Stimulated activated CD4-positive, alpha-beta T cell treated with anti-CD3 and anti-CD28 coated beads, Interleukin-2, amount 100 ng/mL, for 24 hours (primary cell): ENCODE measurements at places on chromosomes 6 and 20.
A peak's percentile ranks its signal among the peaks of the same experiment; 100 is the strongest.

- peak; percentile 31 for DNase-seq
Observed at GRCh38 chr6:18503593-18504231, 116.6 kb downstream of the RNF144B start.

- DNase-seq = no peak
Observed at GRCh38 chr6:33081098-33081824, 5.5 kb downstream of the HLA-DPB1 start.

- DNase-seq = no peak
Observed at GRCh38 chr6:77926198-77926751, 273.4 kb downstream of the MEI4 start.

- no peak for DNase-seq
Observed at GRCh38 chr6:127300411-127300810, 33.7 kb downstream of the RNF146 start.

DNA sequence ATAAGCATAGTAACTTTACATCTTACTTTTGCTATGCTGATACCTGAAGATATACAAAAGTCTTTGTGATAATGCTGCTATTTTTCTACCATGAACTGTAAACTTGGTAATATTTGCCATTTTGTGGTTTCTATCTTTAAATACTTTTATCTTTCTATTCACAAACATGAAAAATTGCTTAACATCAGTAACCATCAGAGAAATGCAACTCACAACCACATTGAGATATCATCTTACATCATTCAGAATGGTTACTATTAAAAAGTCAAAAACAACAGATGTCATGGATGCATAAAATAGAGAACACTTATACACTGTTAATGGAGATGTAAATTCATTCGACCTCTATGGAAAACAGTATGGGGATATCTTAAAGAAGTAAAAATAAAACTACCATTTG lies 112.0 kb downstream of the TRDN start:
- no peak for DNase-seq

GRCh38 chr20:40962733-40963504 lies 65.7 kb upstream of the TOP1 start:
- DNase-seq = peak; percentile 76

DNA sequence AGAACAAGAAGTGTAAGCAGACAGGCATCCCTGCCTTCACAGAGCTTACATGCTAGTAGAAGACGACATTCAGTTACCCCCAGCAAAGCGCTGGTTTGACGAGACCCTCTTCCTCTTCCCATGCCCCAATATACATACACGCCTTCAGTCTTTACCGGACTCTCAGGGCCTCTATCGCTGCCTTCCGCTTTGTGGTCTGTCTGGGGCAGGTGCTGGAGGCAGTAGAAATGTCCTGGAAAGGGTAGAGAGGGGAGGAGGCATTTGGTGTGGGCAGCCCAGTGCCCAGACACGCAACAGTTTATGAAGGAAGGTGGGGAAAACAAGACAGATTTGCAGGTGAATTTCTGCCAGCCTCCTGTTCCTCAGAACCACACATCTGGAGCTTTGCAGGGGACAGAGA lies 6.0 kb downstream of the SMPD2 start:
- no peak for DNase-seq

- DNase-seq = no peak
Observed at GRCh38 chr20:24436160-24436559, 33.3 kb upstream of the SYNDIG1 start.

GRCh38 chr20:43863821-43864544 lies 50.7 kb upstream of the TOX2 start:
- DNase-seq = no peak

DNA sequence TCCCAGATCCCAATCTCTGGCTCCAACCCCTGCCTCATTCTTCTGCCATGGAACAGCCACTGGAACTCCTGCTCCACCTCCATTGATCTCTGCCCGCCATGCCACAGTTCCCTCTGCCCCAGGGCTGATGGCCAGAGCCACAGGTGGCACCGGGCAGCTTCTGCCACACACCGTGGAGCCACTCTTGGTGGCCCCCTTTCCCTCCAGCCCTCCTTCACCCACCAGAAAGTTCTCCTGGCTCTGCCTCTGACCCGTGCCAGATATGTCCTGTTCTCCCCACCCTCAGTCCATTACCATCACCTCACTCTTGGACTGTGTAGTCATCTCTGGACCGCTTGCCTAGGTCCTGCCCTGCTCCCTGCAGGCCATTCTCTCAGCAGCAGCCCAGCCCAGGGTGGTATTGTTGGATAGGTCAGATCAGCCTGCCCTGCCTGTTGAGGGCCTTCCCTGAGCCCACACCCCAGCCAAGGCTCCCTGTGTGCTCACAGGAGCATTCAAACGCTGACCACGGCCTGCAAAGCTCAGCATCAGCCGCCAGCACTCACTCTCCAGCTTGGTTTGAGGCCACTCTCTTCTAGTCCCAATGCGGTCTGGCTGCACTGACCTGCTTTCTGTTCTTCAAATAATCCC lies 16.8 kb upstream of the SYNDIG1 start:
- no peak for DNase-seq

DNA sequence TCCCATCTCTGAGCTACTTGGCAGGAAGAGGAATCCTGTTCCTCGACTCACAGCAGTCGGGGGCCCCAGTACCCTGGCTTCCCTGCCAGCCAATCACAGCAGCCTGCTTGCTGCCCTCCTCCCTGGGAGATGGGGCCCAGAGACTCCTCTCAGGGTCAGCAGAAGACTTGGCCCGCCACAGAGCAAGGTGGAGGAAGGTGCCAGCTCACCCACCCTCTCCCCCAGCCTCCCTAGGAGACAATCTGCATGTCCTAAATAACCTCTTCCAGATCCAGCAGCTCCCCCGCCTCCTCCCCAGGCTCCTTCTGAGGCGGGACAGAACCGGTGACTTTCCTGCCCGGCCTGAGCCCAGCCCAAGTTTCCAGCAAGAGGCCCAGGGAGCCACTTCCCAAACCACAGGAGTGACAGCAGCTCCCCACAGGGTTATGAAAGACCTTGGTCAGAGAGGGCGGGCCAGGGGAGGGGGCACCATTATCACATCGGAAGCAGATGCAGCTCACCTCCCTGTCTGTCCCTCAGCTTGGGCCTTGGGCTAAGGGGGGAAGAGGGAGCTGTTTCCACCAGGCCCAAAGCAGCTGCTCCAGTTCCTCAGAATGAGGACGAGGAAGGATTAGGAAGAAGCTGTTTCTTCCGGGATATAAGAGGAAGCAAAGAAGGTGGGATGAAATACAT lies 2.3 kb downstream of the CCND3 start:
- peak; percentile 65 for DNase-seq

DNA sequence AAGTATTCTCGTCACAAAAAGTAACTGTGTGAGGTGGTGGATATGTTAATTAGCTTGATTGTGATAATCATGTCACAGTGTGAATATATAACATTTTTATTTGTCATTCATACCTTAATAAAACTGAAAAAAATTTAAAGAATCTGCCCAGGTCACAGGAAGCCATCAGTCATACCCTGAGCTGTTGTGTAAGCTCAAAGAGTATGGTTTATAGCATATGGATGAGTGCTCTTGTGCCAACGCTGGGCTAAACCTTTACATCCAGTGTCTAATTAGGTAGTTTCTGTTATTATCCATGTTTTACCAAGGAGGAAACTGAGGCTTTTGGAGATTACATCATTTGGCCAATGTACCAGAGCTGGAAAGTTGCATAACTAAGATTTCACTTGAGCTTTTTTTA lies 11.4 kb downstream of the PKIG start:
- no peak for DNase-seq

DNA sequence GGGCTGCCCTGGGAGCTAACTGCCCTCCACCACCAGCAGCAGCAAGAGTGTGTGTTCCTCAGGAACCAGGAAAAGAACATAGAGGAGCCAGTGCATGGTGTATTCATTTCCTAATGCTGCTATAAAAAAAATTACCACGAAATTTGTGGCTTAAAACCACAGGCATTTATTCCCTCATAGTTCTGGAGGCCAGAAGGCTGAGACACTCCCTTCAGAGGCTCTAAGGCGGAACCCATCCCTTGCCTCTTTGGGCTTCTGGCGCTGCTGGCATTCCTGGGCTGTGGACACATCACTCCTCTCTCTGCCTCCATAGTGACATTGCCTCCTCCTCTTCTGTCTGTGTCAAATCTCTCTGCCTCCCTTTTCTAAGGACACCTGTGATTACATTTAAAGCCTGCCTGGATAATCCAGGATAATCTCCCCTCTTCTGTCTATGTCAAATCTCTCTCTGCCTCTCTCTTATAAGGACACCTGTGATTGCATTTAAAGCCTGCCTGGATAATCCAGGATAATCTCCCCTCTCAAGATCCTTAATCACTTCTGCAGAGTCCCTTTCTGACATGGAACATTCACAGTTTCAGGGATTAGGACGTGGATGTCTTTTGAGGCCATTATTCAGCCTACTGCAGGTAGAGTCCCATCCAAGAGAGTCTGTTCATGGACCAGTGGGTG lies 54.7 kb downstream of the NDUFAF5 start:
- DNase-seq = no peak

DNA sequence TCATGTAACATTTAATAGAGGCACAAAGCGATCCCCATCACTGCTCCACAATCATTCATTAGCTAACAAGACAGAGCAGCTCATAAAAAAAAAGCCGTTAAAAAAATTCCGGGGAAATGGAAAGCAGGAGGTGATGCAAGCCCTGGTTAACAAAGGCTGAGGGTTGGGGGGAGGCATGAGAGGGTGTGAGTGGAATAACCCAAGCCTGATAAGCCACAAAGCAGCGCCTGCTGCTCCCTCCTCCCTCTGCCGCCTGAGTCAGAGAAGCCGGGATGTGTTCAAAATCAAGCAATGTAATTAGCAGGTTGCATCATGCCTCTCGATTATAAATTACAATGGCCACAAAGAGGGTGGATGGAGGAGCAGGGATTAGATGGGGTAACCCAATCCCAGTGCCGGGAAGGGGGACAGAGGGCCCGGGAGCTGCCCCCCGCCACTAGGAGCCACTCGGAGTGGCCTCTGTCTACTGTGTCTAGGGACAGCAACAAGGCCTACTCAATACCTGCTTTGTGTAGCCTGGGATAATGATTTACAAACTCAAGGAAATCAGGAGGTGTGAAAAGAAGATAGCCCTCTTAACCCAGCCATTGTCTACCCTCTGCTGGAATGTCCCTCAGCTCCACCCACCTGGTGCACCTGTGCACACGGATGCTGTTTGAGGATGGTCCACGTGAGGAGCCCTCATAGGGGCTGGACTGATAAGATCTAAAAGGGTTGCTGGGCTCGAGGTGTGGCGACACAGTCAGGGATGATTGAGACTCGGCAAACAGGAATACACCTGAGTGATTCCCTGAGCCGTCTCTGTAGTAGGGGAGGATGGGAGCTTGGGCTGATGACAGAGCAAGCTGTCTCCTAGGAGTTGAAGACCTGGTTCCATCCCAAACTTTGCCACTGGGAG lies 156.9 kb downstream of the VEGFA start:
- no peak for DNase-seq

- no peak for DNase-seq
Observed at GRCh38 chr6:33373960-33374910, 17.4 kb upstream of the KIFC1 start.

DNA sequence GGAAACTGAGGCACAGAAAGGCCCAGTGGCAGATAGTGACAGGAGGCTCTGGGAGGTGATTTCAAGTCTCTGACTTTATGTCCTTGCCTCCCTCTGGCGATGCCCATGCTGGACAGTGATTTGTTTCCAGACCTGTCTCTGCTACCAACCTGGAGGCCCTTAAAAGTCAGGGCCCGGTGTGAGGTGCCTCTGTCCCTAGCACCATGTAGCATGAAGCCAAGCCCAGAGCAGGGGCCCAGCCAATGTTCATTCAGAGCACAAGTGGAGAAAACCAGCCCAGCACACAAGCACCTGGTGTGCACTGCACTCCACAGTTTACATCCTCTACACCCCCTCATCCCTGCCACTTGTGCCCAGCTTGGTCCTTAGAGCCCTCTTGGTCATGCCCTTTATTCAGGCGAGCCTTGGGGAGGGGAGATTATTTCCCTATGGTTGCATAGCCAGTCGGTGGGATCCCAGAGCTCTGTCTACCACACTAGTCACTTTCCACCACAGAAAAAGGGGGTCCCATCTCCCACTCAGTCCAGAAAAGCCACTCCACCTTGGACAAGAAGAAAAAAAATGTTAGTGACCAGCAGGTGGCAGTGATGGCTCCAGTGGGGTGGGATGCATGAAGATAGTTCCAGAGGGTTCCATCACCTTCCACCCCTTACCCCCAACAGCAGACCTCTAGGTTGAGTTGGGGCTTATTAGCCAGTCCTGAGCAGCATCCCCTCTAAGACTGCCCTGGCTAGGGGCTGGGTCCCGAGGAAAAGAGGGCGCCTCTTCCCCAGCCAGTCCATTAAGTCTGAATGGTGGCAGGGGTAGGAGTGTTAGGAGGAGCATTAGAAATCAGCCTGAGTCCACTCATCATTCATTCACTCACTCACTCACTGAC lies 30.9 kb downstream of the KIAA1755 start:
- no peak for DNase-seq

DNA sequence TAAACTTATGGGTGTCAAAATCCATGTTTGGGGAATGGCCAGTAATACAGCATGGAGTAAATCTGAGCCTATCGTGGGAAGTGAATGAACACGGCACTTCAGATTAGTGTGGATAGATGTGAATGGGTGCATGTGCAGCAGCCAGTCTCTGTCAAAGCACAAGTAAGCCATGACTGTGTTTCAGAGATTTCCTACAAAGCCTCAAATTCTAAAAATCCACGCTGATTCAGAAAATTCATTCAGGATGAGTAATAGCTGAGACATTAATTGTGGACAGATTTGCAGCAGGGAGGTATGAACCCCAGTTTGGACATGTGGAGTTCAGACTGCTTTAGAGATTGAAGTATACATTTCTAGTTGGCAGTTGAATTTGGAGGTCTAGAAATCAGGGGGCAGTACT lies 115.1 kb downstream of the QKI start:
- no peak for DNase-seq

GRCh38 chr6:150030611-150031010 lies 5.3 kb upstream of the RAET1L start:
- no peak for DNase-seq

GRCh38 chr6:72740135-72740534 lies 118.3 kb downstream of the KCNQ5 start:
- no peak for DNase-seq

DNA sequence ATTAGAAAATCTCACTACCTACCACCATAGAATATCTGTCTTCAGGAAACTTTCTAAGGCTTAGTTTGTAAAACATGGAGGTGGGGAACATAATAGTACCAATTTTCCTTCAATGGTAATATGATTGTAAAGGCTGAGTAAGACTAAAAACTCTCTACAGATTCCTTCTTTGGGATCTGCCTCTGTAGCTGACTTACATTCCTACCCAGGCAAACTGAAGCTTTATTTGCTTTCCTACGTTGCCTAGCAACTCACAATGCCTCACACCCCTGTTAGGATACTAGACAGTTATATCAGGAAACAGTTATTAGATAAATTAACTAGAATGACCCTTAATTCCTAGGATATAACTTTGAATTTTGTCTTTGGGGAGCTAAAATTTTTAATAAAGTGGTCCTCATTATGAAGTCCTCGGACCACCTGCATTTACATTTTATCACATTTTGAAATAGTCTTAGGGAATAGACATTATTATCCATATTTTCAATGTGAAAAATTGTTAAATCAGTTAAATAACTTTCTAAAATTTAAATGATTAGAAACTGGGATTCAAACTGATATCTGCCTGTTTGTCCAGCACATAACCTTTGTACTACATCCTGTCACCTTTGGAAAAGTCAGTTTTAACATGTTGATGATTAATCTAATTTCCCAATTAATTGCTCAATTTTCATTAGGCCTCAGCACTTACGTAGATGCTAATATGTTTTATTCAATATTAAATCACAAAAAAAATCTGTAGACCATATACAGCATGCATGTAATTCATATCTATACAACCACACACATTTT lies 591.4 kb downstream of the RNF144B start:
- DNase-seq = no peak
